ENCODE measurements at places on chromosomes 1 and 21.

GRCh38 chr1:203985044-203985443 is 87.9 kb upstream of the SOX13 start:
- DNase-seq = no peak

- no peak for DNase-seq
These were observed 150.3 kb upstream of the SPAG17 start for GRCh38 chr1:118335331-118335732.

DNA sequence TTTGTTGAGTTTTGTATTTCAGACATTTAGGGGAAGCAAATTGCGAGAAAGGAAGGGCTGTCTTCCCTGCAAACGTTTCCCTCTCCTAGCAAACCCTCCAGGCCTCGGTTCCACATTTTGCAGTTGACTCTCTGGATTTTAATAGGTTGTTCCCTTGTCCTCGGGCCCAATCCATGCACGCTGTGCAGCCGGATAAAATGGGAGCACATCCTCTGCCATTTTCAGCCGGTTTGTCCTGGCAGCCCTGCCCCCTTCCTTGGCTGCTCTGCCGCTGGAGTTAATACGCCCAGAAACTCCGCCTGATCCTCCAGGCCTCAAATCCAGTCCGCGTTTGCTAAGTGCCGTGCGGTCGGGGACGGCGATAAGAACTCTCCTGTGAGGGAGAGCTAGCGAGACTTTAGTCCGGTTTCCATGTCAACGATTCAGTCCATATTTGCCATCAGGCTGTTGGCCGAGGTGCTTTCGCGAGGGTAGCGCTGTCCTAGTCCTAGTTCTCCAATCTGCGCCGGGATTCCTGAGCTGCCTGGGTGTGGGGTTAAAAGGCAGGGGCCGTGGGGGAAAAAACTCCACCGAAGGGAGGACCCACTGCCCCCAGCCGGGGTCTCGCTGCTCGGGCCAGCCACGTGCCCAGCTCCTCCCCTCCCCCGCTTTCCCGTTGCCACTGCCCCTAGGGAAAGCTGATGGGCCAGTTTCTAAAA is 2.9 kb upstream of the ARID1A start:
- DNase-seq = peak; percentile 97

DNA sequence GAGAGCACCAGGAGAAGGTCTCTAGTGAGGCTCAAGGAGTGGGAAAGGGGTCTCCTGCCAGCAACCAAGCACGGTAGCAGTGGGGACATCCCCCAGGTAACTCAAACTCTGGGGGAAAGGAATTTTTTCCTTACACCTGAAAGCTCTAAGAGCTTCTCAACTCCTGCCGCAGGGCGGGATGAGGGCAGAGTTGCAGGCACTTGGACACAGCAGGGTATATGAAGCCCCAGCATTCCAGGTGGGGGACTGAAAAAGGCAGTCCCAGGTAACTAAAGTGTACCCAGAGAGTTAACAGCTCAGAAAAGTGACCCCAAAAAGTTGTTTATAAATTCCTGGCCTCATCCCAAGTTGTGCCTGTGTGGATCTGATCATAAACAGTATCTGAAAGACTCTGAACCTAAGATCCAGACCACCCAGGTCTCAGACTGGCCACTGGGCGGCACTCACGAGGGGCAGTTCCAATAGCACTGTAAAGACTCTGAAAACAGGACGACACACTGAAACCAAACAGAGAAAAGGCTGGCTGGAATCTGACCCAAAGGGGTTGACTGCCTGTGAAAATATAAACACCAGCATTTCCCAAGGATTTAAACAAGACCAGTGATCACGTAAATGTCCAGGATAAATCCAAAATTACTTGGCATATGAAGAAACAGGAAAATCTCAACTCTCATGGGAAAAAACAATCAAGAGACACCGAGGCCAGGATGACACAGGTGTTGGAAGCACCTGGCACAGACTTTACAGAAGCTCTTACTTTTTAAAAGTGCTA is 47.5 kb downstream of the HSF2BP start:
- DNase-seq = peak; percentile 39

DNA sequence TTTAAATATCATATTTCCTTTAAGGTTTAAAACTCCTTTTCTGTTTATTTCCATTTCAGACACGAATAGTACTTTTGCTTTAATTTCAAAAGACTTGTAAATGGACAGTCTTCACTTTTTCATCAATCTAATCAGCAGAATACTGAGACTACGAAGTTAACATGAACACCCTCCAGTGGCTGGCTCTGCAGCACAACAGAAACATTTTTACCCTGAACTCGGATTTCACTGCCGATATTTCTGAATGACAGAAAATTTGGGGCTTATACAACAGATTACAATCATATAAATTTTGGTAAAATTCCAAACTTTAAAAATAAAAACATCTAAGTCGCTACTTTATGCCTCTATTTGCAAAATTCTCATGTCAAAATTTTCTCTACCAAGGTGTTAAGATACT is 86.2 kb downstream of the AKT3 start:
- DNase-seq = no peak

DNA sequence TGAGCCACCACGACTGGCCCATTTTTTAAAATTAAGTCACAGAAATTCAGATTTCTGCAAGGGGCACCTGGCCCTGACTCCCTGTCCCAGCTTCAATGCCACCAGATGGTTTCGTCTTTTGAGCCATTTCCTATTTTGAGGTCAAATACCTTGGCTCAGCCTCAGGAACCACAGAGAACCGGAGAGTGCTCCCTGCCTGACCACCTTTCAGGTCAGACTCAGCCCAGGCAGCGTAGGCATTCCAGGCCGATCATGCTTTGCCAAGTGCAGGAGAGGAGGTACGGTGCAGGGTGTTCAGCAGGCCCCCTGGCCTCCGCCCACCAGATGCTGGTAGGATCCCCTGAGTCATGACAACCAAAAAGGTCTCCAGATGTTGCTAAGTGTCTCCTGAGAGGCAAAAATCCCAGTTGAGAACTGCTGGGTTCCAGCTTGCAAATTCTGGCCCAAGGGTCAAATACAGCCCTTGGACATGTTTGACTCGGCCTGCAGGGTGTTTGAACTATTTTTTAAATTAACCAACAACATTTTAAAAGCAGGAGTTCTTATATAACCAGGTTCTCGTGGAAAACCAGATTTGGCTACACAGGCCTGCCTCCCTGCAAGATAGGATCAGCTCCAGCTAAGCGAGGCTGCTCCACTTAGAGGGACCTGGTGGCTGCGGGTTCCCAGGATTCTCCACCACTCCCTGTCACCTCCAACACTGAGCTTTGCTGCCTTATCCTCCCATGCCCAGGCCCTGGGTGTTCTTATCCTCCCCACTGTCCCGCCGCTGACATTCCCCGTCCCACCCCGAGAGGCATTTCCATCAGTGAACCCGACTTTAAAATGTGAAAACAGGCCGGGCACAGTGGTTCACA is 61.9 kb upstream of the TARDBP start:
- no peak for DNase-seq

DNA sequence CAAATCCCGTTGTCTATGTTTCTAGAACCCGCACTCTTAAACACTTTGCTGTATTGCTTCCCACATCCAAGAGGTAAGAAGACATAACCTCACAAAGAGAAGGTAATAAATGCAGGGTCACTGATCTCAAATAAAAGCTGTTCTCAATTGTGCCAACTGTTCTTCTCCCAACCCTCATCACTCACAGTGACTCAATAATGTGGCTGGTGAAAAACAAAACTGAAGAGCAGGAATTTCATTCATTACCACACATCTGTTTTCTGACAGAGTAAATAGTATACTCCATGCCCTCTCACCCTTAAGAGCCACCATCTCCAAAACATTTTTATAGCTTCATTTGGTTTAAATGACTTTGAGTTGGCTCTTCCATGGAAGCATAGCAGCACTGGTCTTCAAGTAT is 6.2 kb upstream of the ERICH3 start:
- no peak for DNase-seq

DNA sequence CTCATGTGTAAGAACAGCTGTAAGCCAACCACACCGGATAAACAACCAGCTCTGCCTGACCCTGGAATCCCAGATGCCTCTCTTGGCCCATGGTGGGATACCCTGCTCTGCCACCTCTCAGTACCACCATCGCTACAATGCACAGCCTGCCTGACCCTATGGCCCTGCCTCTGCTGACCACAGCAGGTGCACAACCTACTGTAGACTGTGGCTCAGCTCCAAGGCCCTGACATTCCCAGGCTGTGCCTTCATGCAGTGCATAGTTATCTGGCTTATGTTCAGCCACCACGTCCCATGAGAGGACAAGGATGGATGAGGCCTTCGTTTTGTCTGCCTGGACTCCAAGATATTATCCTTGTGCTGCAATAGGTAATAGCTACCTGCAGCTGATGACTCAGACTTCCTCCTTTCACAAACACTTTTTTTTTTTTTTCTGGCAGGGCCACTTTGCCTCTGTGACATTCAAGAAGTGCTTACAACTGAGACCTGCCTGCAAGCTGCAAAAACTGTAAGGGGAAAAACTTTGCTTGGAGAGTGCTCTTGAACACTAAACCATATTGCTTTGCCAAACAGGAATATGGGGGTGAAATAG is 177.7 kb downstream of the URB2 start:
- no peak for DNase-seq

DNA sequence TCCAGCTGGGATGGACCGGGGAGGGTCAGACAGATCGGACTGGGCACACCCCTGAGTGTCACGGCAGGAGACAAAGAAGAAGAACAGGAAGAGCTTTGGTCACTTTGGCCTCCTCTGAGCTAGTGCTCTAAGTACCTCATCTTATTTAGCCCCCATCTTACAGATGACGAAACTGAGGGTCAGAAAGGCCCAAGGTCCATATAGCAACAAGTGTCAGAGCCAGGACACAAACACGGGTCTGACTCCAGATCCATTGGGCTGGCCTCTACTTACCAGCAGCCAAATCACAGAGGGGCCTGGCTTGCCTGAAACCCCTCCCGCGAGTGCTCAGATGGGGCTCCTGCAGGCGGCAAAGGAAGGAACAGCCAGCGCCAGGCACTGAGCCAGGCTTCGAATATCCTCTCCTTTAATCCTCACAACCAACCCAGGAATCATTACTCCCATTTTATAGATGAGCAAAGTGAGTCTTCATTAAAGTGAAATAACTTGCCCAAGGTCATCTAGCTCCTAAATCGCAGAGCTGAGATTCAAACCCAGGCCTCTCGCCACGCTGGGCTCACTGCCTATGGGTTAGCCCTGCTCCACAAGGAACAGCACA is 25.7 kb upstream of the SELENON start:
- DNase-seq = no peak

DNA sequence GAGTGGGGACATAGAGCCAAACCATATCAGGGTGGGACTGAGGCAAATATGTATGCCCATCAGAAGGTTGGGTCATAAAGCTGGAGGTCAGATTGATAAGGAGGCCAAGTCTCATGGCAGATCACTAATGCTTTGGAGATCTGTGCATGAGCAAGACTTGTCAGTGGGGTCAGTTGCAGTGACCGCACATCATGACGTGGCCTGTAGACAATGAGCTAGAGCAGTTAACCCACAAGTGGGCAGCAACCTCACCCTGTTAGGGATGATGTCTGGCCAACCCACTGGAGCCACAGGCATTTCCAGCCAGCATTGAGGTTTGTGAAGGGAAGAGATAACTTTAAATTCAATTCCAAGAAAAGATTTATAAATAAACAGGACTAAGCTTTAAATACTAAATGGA is 66.7 kb downstream of the XCL1 start:
- no peak for DNase-seq
